ENCODE measurements at places on chromosomes 4 and X.

GRCh38 chrX:8190341-8190830, 19.3 kb upstream of the VCX2 start:
- no peak overlapping the region for H3K4me3 ChIP-seq
- no peaks in the 10 kb centered on the region for H3K27me3 ChIP-seq
- H3K36me3 ChIP-seq = peaks cover 7% of the 10 kb centered on the region
- no peaks in the 10 kb centered on the region for H3K4me1 ChIP-seq
- no peak for DNase-seq

- H3K4me1 ChIP-seq = no peaks in the 10 kb centered on the region
- H3K36me3 ChIP-seq = no peaks in the 10 kb centered on the region
- no peak overlapping the region for H3K4me3 ChIP-seq
- H3K27me3 ChIP-seq = peaks cover 5% of the 10 kb centered on the region
- no peak overlapping the region for H3K27ac ChIP-seq
- no peak for DNase-seq
Measured at GRCh38 chr4:149344436-149344835, 471.2 kb downstream of the IQCM start.

DNA sequence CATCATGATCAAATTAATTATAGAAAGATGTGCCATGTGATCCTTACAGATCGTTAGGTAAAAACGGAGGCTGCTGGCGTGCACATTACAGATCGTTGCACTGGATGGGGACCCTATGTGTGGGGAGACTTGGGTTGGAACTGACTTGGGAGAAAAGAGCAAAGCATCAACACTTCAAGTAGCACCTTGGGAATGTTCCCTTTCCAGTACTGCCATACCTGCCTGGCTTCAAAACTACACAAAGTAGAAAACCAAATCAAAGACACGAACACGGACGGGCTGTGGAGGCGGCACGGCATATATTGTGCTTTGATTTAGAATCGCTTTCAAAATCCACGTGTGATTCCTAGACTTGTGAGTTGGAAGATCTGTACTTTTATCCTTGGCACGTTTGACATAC, 898 bp downstream of the CMC4 start:
- H3K36me3 ChIP-seq = no peaks in the 10 kb centered on the region
- no peaks in the 10 kb centered on the region for H3K27me3 ChIP-seq
- peaks cover 51% of the 10 kb centered on the region for H3K4me1 ChIP-seq
- peak overlapping the region; percentile 91 for H3K27ac ChIP-seq

DNA sequence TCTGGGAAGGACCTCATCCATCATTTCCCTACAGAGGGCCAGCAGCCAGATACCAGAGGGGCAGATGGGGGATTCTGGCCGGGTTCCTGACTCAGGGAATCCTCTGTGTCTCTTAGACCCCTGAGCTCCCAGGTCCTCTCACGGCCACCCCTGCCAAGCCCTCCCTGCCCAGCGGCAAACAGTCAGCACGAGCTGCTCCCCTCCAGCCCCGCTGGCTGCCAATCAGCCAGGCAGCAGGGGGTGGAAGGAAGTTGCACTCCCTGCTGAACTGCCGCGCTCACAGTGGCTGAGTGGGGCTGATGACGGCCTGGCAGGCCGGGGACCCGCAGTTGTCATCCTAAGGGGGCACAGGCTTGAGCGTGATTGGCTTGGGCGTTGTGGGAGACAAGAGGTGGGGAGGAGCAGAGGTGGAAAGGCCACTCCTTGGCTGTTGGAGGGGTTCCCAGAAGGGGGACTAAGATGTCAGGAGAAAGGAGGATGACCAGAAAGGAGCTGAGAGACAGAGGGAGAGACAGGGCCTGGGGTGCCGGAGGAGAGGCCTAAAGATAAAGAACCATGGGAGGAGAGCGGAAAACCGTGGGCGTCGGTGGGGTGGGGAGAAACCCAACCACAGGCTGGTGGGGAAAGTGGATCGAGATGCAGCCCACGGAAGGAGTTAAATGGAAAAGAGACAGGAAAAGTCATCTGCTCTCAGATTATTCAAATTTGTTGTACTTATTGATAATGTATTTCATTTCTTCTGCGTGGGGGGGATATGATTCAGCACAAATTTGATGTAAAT, 4.4 kb upstream of the CCDC149 start:
- no peak overlapping the region for H3K4me3 ChIP-seq
- no peak for DNase-seq
- peaks cover 2% of the 10 kb centered on the region for H3K4me1 ChIP-seq
- H3K27ac ChIP-seq = no peak overlapping the region
- peaks cover 5% of the 10 kb centered on the region for H3K36me3 ChIP-seq

GRCh38 chr4:161252520-161253141, 911.2 kb downstream of the FSTL5 start:
- no peak for DNase-seq
- H3K27me3 ChIP-seq = no peaks in the 10 kb centered on the region
- H3K36me3 ChIP-seq = peaks cover 16% of the 10 kb centered on the region
- H3K4me1 ChIP-seq = no peaks in the 10 kb centered on the region

GRCh38 chr4:40262077-40262528, 65.3 kb downstream of the RHOH start:
- no peak for DNase-seq
- no peaks in the 10 kb centered on the region for H3K36me3 ChIP-seq
- peaks cover 77% of the 10 kb centered on the region for H3K4me1 ChIP-seq
- peak overlapping the region; percentile 55 for H3K27ac ChIP-seq

DNA sequence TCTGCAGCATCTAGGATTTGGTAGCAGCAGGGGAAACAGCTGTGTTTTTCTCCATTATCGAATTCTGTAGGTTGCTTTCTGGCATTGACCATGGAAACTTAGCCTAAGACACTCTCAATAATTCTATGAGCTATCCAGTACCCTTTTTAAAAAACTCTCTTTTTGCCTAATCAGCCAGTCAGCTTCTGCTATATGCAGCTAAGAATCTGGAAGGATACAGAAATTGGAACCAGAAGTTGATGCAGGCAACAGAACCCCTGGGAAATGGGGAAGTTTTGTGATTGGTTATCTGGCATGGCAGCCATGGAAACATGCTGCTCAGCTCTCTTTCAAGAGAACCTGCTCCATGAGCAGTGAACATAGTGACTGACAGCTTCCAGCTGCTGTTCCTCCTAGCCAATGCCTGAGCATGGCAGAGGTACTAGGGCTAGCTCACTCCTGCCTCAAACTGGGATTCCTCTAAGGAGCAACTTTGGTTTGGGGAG, 417.6 kb upstream of the MAOA start:
- DNase-seq = no peak
- H3K27me3 ChIP-seq = no peaks in the 10 kb centered on the region
- peaks cover 7% of the 10 kb centered on the region for H3K36me3 ChIP-seq
- no peak overlapping the region for H3K4me3 ChIP-seq
- H3K4me1 ChIP-seq = no peaks in the 10 kb centered on the region

Measured in naive thymus-derived CD8-positive, alpha-beta T cell (primary cell).